ENCODE measurements at places on chromosomes 4 and X.

DNA sequence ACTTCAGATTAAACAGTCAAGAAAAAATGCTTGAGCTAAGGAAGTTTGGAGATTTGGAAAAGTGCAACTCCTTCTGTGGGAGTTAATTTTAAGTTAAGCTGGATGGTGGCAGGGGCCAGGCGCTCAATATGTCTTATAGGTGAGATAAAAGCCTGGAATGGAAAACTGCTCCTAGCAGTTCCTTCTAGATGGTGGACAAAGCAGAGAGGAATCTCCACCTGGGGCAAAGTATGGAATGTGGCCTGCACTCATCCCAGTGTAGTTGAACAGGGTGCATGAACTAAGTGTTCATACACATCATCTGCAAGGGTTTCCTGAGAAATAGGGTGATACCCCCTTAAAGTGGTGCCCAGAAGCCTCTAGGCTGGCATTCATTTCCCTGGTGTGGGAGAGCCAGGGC, 227.1 kb downstream of the FGF13 start:
- DNase-seq, result no peak

DNA sequence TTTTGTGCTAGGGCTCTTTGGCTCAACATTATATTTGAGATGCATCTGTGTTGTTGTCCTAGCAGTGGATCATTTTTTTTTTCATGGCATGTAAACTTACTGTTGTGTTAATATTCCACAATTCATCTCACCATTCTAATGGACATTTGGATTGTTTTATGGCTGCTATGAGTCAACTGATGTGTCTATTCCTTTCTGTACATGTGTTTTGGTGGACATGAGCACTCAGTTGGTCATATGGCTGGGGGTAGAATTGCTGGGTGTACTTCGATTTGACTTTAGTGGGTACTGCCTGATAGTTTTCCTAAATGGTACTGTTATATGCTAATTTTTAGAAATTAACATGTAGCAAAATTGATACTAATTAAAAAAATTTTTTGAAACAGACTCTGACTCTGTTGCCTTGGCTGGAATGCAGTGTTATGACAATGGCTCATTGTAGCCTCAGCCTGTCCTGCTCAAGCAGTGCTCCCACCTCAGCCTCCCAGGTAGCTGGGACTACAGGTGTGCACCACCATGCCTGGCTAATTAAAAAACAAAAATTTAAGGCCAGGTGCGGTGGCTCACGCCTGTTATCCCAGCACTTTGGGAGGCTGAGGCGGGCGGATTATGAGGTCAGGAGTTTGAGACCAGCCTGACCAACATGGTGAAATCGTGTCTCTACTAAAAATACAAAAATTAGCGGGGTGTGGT, 9.0 kb downstream of the FAM193A start:
- no peak for DNase-seq

GRCh38 chr4:115770046-115770543, 656.7 kb upstream of the NDST4 start:
- DNase-seq, result no peak

GRCh38 chrX:111519215-111519614, 7.8 kb downstream of the SERTM2 start:
- no peak for DNase-seq

- DNase-seq, result no peak
Observed at GRCh38 chr4:33088713-33089112, 2368.5 kb downstream of the PCDH7 start.

DNA sequence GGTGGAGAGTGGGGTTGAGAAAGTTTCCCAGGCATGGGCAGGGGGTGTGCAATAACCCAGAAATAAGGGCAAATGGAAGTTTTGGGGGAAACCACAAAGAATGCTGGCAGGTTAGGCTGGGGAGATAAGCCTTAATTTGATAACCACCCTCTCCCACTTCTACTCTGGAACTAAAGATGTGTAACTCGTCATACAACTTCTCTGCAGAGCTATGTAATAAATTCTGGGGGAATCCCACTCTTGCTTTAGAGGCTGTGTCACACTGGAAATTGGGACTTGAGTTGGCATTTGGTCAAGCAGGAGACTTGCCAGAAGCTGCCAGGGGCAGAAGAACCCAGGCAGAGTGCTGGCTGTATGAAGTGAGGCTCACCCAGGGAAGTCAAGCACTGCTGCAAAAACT, 170.9 kb upstream of the CPEB2 start:
- no peak for DNase-seq

DNA sequence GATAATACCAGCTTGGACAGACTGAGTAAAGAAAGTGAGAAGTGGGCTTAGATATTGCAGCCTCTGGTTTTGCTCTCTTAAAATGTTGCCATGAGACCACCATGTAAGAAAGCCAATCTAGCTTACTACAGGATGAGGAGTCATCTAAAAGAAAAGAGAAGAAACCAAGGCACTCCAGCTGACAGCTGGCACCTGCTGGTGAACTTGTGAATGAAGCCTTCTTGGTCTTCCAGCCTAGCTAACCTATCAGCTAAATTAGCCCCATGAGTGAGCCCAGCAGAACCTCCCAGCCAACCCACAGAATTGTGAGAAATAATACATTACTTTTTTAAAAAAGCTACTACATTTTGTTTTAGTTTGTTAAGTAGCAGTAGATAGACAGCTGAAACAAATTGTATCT, 154.5 kb upstream of the QRFPR start:
- DNase-seq, result no peak

GRCh38 chr4:88277711-88278225, 6.6 kb downstream of the PPM1K start:
- DNase-seq, result no peak

- DNase-seq, result no peak
Observed at GRCh38 chr4:133000012-133000411, 149.1 kb upstream of the PCDH10 start.

GRCh38 chr4:53885668-53886067, 178.7 kb downstream of the CHIC2 start:
- DNase-seq, result no peak

GRCh38 chrX:10797466-10797865, 177.1 kb upstream of the MID1 start:
- DNase-seq, result no peak

- no peak for DNase-seq
Observed at GRCh38 chr4:159121371-159121770, 18.5 kb downstream of the RAPGEF2 start.

- no peak for DNase-seq
Observed at GRCh38 chr4:6263526-6264224, 6.0 kb upstream of the WFS1 start.

GRCh38 chr4:132998585-132999230, 150.4 kb upstream of the PCDH10 start:
- no peak for DNase-seq

GRCh38 chrX:107629540-107629909, 1.2 kb downstream of the PRPS1 start:
- no peak for DNase-seq

- no peak for DNase-seq
Observed at GRCh38 chr4:53706422-53707032, 115.2 kb upstream of the LNX1 start.

DNA sequence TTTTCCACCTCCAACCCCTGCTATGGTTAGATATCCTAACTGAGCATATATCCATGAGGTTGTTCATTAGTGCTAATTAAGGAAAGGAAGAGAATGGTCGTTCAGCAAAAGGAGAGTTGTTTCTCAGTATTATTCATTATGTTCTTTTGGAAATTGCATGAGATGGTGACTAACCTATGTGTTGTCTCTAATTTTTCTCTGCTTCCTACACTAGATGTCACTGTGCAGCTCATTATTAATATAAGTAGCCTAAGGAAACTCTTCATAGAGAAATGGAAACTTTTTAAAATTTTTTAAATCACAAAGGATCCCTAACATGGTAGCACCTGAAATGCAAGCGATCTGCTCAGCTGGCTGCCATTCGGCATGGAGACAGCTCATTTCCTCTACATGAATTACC, 67.7 kb upstream of the FAM9A start:
- no peak for DNase-seq

GRCh38 chr4:137909529-137910309, 332.4 kb downstream of the SLC7A11 start:
- DNase-seq, result no peak

DNA sequence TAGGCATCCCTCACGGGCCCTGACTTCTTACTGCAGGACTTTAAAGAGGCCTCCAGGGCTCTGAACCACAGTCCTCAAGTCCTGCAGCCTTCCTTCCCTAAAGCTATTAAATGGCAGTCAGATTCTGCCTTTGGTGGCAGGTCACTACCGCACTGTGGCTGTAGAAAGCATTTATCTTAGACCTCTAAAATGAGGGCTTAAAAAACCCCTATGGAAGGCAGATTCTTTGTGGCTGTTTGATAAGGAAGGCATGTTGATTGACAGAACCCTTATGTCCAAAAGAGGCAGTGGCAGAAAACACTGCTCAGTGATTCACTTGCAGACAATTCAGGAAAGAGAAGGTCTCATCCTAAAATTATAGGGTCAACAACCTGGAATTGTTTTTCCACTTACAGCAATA, 79.2 kb downstream of the FBXL5 start:
- DNase-seq, result no peak

GRCh38 chr4:124203613-124204238, 508.8 kb downstream of the ANKRD50 start:
- DNase-seq, result no peak

GRCh38 chrX:112735147-112735546, 55.4 kb upstream of the LHFPL1 start:
- no peak for DNase-seq

GRCh38 chrX:72029483-72030411, 102.0 kb downstream of the RTL5 start:
- no peak for DNase-seq

DNA sequence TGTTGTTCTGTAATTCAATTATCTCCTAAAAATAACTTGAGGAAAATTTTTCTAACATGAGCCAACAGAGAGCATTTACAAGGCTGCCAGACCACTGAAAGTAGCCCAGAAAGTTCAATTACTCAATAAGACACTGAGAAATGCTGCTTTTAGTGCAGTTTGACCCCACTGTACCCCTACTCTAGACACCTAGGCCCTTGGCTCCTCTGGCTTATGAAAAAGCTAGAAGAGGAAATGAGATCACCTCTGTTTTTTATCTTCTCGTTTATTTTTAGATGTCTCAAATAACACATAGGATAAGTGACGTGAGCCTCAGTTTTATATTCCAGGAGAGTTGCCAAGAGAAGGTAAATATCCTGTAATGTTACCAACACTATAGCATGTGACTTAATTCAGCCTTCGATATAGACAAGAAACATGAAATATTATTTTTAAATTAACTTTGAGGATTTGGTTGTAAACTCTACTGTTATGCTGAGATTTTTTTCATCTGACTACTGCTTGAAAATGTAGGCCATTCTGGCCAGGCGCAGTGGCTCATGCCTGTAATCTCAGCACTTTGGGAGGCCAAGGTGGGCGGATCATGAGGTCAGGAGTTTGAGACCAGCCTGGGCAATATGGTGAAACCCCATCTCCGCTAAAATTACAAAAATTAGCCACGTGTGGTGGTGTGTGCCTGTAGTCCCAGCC, 24.4 kb downstream of the TNIP3 start:
- no peak for DNase-seq

DNA sequence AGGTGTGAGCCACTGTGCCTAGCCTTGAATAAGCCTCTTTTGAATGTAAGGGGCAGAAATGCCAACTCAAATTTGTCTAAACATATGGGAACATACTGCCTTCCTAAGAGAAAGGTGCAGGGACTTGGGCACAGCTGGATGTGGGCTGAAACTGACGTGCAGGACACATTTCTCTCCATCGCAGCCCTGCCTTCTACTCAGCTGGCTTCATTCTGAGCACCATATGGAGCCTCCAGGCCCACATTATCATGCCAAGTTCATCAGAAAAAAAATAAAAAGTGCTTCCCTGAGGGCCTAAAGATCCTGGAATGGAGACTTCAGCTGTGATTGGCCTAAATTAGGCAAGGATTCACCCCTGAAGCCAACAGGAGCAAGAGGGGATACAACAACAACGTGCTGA, 386.2 kb downstream of the RAB28 start:
- no peak for DNase-seq

- no peak for DNase-seq
Observed at GRCh38 chrX:7155163-7155562, 7.2 kb upstream of the PUDP start.

- no peak for DNase-seq
Observed at GRCh38 chrX:46984705-46985104, 72.5 kb downstream of the JADE3 start.

DNA sequence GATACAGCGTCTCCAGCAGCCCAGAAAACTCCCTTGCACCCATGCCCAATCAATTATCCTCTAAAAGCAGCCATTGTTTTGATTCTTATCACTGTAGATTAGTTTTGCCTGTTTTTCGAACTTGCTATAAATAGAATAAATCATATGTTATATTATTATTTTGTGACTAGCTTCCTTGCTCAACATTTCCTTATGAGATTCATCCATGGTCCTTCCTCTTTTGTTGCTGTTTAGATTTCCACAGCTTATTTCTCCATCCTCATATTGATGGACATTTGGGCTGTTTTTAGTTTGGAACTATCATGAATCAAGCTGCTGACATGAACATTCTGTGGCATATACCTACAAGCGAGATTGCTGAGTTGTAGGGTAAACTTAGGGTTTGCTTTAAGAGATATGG, 595.3 kb downstream of the BCOR start:
- DNase-seq, result no peak

- no peak for DNase-seq
Observed at GRCh38 chr4:152643153-152644035, 36.4 kb downstream of the TMEM154 start.

DNA sequence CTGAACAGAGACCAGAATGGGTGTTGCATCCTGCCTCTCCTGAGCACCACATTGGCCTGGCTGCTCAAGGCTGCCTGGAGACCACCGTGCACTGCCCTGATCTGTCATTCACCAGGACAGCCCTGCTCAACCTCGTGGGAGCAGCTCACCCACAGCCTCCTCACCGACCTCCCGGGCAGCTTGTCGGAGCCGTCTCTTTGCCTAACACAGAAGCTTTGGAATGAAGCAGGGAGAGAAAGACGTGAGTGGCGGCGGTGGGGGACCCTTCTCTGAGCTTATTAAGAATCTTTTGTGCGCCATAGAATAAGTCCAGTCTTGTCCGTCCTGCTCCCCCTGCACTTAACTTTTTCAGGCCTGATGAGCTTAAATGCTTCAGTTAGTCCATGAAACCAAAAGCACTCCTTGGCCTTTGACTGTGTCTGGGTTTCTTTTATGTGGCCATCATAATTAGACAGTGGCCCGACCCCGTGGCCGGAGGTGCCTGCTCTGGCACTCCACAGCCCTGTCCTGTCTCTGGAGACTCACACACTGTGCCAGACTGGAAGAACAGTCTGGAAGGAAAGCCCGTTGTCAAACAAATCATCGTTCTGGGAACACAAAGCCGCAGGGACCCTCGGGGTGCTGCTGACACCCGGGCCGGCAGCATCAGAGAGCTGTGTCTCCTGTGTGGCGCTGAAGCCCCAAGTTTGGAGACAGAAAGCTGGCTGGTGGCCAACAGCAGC, 192.8 kb downstream of the BCOR start:
- no peak for DNase-seq

GRCh38 chr4:165780735-165781134, 92.3 kb upstream of the TLL1 start:
- no peak for DNase-seq

DNA sequence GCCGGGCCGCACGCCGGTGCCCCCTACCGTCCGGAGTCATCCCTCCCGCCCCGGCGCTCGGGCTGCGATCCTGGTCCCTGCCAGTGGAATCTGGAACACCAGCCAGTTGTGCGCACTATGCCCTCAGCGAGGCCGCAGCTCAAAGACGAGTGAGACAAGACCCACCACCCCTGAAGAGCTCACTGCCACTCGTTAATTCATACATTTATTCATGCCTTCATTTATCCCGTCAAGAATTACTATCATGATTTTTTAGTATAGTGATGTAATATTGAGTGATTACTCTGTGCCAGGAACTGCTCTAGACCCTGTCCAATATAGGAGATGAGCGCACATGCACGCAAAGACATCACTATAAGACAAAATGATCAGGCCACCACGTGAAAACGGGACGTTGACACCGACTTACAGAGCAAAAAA, 247 bp upstream of the PPA2 start:
- no peak for DNase-seq

Measured in activated naive CD4-positive, alpha-beta T cell treated with Interleukin-2 at 50 U/mL for 16 hours (primary cell).